ENCODE measurements at places on chromosomes 16 and 17.
A peak's percentile ranks its signal among the peaks of the same experiment; 100 is the strongest.

DNA sequence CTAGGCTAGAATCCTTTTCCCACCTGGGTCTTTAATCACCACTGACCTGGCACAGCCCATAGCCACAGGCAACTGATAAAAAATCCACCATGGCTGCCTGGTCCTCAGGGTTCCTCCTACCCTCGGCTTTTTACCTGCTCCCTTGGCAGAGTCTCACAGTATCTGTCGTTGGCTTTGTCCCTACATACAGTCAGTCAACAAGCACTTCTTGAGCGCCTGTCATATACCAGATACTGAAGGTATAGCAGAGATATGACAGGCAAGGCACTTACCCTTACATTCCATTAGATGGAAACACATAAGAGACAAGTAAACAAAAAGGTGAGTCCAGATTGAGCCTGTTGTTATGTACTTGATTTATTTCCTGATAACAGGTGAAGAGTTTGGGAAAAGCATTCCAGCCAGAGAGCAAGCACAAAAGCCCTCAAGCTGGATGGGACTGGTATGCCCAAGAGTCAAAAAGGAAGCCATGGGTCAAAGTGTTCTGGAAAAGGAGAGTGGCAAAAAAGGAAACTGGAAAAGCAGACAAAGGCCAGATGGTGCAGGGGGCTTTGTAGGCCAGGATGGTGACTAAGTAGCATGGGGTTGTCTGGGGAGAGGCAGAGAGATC, 247.0 kb downstream of the CHD9NB start:
- no peak for DNase-seq

GRCh38 chr17:49920030-49920769, 48.8 kb upstream of the DLX4 start:
- DNase-seq = no peak

- no peak for DNase-seq
Measured at GRCh38 chr17:35775039-35775438, 14.4 kb downstream of the C17orf50 start.

DNA sequence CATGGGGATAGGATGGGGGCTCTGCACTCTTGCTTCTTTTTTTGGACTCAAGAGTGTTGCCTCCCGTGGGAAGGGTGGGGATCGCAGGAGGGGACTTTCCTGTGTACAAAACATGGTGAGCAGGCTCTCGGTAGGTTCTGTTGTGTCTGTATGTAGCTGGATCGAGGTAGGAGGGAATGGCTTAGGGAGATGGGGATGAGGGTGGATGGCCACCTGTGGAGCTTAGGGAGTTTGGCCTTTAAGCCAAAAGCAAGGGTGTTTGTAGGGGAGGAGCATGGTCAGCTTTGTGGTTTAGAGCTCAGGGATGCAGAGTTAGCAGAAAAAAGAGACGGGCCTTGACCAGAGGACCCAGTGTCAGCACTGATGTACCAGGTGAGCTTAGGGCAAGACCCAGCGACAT, 11.0 kb upstream of the EDC4 start:
- no peak for DNase-seq

GRCh38 chr17:58595194-58595792, 80.9 kb upstream of the MTMR4 start:
- DNase-seq = no peak

DNA sequence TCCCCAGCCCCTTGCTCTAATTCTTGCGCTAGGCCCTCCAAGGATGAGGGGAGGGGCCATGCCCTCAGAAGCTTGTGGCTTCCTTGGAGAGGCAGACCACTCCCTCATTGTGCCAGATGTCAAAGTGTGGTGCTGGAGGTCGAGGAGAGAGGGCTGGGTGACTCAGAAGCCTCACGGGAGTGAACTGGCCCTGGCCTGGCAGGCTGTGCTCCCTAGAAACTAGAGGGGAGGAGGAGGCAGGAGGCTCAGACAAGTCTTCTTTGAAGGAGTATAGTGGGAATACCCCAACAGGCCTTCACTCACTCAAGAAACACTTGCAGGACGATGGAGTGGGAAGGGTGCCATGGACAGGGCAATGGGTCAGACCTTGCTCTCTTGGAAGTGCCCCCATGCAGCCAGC, 18.5 kb downstream of the ANKRD40 start:
- DNase-seq = no peak

DNA sequence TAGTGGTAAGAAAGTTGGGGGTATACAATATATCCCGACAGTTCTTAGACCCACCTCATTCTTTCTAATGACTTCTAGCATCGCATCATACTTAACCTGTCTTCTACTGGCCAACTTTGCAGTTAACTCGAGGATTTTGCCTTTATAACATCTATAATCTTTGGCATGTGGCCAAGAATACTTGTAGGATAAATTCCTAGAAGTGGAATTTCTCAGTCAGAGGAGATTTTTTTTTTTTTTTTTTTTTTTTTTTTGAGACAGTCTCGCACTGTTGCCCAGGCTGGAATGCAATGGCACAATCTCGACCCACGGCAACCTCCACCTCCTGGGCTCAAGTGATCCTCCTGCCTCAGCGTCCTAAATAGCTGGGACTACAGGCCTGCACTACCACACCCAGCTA, 253.5 kb downstream of the MRTFB start:
- no peak for DNase-seq

DNA sequence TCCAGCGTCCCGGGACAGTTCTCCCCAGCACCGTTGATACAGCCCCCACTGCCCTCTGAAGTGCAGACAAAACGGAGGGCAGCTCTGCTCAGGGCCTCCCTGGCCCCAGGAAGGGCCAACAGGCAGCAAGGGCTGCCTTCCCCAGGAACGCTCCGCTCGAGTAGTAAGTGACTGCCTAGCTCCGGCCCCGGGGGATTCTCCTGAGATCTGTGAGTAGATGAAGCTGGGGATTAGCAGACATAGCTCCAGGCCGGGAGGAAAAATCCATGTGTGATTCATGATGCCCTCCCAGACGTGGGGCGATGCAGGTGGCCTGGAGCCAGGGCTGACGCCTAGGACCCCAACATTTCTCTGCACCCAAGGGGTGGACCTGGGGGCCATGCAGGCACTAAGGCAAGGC, 85.3 kb downstream of the ENGASE start:
- no peak for DNase-seq

- no peak for DNase-seq
Measured at GRCh38 chr16:2857451-2858244, at the start of gene PRSS22. PRSS22 (minus strand) TSS chr16:2858170; CDS start chr16:2858104, 66 bp downstream.

- DNase-seq = no peak
Measured at GRCh38 chr16:72475688-72476087, 303.7 kb upstream of the PMFBP1 start.

- DNase-seq = no peak
Measured at GRCh38 chr17:77147357-77147801, 6.6 kb downstream of the SEC14L1 start.

DNA sequence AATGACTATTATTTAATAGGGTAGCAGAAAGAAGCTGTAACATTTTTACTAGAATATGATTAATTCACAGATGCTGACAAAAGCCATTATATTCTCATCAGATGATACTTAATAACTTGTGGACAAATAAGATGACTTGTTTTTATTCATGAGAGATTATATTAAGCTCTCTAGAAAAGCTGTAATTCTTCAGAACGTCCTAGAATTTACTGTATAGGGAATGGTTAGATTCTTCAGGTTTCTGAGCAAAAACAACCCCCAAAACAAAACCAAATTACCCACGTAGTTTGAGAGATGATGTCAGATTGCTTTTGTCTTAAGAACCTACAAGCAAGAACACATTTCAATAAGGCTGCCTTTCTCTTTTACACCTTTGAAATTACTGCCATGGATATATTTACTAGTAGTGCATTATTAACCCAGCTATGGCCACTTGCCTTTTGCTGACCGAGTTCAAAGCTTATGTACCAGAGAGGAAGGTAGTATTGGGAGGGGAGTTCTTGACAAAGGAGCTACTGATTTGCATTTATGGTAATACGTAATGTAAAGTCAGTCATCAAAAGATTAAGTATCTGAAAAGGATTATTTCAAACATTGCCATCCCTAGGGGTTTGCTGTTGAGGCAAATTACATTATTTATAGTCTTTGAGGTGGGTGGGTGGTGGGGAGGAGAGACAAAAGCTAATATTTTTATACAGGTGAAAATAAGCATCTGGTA, 51.7 kb downstream of the NLK start:
- DNase-seq = no peak

DNA sequence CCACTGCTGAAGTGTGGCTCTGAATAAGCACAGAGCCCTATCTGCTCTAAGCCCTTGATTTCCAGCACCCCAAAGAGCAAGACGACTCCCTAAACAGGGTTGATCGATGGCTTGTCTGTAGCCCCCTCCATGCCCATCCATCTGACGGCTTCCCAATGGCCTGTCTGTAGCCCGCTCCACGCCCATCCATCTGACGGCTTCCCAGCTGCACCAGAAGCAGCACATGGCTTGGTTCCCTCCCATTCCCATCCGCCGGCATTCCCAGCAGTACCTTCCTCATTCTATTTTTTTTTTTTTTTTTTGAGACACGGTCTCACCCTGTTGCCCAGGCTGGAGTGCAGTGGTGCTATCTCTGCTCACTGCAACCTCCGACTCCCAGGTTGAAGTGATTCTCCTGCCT, 64.5 kb downstream of the RBFOX3 start:
- no peak for DNase-seq

- no peak for DNase-seq
Measured at GRCh38 chr16:31183432-31184428, 3.8 kb downstream of the FUS start.

DNA sequence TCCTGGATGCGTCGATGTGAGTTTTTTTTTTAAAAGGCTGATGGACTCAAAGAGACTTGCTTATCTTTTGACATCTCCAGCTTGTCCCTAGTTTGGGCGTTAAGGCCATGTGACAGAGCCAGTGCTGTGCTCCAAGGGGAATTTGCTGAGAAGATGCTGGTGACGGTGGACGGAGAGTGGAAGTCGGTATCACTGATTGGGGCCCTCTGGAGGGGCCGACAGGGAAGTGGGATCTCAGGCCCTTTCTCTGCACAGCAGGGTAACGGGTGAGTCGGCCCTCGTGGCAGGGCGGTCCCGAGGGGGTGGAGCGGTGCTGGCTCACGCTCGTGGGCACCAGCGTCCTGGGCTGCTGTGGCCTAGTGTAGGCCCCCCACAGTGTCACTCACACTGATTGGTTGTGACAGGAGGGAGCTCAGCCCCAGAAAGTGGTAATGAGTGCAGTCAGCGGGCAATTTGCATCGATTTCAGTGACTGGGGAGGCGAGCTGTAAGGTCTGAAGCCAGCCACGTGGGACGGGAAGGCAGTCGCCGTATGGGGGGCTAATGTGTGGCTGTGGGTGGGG, 91.3 kb downstream of the TBC1D16 start:
- peak; percentile 59 for DNase-seq

GRCh38 chr17:65514082-65514481, 47.4 kb downstream of the AXIN2 start:
- DNase-seq = peak; percentile 56

GRCh38 chr16:22816475-22816874, 2.5 kb downstream of the HS3ST2 start:
- no peak for DNase-seq
